ENCODE measurements at places on chromosomes 13 and 19.

DNA sequence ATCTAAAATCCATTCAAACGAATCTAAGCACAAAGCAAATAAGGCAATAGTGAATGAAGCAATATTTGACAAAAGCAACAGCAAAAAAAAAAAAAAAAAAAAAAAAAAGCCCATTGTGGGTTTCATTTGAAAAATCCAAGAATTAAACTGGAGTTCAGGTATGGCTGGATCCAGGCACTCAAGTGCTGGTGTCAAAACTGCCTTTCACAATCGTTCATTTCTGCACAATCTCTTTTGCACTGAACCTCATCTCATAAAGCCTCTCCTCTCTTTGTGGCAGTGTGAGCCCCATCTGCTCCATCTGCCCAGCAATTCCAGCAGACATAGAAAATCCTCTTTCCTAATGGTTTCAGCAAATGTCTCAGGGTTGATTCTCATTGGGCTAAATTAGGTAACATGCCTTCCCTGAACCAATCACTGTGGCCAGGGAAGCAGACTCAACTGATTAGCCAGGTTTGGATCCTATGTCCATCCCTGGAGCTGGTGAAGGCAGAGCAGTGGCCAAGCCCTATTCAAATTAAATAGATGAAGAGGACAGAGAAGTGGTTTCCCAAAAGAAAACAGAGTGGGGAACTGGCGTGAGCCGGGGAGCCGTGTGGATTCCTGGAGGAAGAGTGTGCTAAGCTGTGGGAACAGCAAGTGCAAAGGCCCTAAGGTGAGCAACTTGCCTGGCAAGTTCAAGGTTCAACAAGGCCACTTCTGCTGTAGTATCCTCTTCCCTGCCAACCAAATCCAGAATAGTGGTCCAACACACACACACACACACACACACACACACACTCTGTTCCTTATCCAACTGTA lies 1.2 kb upstream of the HIF3A start:
- no peak for DNase-seq

DNA sequence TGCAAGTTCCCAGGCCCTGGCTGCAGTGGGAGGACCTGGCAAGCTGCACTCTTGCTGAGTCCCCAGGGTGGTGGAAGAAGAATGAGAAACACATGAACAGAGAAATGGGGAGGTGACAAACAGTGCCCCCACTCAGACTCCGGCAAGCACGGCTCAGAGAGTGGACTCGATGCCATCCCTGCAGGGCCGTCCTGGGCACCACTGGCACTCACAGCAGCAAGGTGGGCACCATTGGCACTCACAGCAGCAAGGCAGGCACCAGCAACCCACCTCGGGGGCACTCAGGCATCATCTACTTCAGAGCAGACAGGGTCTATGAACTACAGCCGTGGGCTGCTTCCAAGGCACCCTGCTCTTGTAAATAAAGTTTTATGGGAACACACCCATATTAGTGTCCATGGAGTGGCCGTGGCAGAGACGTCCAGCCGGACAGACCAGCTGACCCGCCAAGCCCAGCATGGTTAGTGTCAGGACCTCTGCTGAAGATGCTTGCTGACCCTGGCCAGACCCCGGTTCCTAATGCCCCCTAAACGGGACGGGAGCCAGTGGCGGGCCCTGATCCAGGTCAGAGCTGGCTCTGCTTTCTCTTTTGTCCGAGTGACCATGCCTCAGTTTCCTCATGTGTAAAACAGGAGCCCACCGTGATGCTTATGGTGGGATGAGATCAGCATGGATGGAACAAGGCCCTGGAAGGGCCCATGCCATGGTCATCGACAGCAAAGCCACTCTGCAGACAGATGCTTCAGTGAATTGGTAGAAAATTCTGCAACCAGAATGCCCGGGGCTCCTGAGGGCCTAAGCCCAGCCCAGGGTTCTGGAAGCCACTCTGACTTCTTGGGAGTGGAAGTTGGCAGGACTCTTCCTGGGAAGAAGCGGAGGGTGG lies 2.1 kb upstream of the F10 start:
- no peak for DNase-seq

- DNase-seq: no peak
Measured at GRCh38 chr19:6274756-6275155, 5.0 kb downstream of the MLLT1 start.

DNA sequence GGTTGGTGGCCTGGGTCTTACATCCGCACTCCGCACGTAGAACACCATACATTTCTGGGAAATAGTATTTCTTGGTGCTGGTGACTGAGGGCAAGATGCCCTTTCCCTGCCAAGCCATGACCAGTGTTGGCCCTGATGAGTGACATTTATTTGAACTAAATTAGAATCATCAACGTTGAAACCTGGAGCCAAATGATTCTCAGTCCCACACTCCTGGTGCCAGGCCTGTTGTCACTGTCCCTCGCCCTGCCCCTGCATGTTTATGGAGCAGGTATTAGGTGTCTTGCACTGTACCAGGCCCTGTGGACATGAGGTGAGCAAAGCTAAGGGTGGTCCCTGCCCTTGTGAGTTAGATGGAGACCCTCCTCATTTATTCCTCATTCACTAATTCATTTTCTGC lies 5.8 kb downstream of the CHST8 start:
- DNase-seq: no peak

- no peak for DNase-seq
Measured at GRCh38 chr19:34692549-34692948, 15.1 kb downstream of the ZNF302 start.

- no peak for DNase-seq
Measured at GRCh38 chr19:30665449-30665848, 293.3 kb downstream of the ZNF536 start.

DNA sequence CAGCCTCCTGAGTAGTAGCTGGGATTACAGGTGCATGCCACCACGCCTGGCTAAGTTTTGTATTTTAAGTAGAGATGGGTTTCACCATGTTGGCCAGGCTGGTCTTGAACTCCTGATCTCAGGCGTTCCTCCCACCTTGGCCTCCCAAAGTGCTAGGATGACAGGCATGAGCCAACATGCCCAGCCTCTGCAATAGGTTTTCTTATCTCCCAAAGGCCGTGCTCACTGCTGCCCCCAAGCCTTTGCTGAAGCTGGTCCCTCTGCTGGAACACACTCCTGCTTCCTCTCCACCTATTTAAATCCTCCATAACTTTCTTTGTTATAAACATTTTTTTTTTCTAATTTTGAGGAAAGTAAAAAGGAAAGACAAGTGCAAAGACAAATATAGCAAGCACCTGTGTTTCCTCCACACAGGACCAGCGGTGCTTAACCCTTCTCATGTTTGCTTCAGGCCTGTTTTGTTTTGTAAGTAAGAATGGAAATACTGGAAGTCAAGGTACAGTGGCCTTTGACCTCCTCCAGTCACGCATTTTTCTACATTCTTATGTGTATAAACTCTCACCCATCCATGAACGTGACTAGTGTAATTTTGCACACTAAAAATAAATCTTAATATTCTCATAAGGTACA lies 14.5 kb upstream of the TNFAIP8L1 start:
- DNase-seq: peak; percentile 61
